ENCODE measurements at places on chromosomes 11 and 22.

DNA sequence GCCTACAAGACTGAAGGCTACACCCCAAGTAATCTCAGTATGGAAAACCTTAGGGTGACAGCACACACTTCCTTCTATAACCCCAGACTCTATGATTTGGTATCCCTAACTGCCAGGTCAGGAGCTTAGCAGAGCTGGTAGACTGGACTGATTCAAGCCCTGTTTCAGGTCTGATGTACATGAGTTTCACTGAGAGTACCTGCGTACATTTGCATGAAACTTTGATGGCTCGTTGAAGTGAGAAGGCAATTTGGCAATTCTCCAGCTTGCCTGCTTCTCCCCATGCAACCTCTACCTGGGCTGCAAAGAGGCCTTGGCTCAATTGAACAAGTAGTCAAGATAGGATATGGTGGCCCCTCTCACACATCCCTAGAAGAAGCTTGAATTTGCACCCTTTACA lies 10.2 kb downstream of the FIBIN start:
- DNase-seq = peak; percentile 69

GRCh38 chr11:111730871-111731591 lies 35.2 kb downstream of the PPP2R1B start:
- DNase-seq = no peak

GRCh38 chr22:44735518-44736428 lies 16.6 kb upstream of the ARHGAP8 start:
- no peak for DNase-seq

DNA sequence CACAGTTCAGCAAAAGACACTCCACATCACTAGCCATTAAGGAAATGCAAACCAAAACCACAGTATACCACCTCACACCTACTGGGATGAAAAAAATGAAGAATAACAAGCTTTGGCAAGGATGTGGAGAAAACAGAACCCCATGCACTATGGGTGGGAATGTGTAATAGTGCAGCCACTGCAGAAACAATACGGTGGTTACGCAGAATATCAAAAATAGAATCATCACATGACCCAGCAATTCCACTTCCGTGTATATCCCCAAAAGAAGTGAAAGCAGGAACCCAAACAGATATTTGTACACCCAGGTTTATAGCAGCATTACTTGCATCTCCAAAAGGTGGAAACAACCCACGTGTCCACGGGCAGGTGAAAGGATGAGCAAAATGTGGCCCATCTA lies 20.8 kb downstream of the CARS1 start:
- no peak for DNase-seq

GRCh38 chr11:75301601-75302345 lies 49.7 kb downstream of the ARRB1 start:
- DNase-seq = no peak

GRCh38 chr11:69201066-69201365 lies 45.3 kb downstream of the SMIM38 start:
- no peak for DNase-seq

DNA sequence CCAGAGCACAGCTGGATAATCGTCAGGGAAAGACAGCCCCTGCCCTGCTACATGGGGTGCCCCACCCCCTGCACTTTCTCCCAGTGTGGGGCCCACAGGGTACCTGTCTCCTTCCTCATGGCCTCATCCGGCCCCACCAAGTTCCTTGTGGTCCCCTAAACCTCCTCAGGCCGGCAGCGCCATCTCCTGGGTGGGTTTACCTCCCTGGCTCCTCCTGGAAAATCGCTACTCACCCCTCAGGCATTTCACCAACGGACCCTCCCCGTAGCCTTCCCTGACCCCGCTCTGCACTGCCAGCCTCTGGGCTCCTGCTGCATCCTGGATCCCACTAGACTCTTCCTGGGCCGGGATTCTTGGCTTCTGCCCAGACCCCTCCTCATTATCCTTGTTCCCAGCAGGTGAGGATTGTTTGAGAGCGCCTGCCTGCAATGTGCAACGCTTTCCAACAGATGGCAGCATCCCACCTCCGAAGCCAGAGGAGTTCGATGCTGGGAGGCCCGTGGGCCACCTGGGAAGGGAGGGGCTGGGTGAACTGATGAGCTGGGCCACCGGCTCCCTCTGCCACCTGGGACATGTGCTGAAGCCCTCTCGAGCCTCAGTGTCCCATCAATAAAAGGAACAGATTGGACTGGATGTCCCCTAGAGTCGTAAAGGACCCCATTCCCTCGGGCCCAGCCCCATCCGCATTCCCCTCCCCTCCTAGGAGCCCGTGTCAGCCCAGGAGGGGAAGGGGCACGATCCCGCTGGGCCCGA lies 44.2 kb upstream of the TTLL12 start:
- no peak for DNase-seq

DNA sequence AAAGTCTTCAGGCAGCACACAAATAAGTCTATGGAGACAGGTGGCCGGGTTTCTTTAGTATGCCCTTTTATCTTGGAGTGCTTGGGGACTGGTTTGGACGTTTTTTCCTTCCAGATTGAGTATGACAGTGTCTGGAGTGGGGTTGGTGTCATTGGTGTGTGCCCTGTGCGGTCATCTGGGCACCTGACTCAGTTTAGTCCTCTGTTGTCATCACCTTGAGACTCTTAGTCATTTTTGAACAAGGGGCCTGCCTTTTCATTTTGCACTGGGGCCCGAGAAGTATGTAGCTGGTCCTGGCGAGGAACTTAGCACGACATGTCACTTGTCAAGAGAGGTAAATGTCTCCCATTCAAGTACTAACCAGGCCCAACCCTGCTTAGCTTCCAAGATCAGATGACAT lies 27.2 kb upstream of the MYO18B start:
- no peak for DNase-seq

DNA sequence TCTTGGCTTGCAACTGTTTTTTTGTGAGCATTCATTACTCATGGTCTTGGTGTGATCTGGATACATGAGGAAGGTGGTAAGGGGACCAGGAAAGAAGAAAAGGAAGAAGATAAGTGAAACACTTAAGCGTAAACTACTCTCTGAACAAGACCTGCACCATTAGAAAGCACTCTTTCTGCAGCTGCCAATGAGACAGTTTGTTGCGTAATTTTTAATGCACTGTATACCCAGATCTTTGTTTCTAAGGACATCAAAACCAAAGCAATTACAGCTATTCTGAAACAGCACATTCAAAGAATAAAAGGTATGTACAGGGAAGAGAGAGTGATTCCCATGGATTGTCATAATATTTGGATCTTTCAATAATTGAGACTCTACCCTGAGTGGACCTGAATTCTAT lies 147.4 kb downstream of the BLID start:
- no peak for DNase-seq

DNA sequence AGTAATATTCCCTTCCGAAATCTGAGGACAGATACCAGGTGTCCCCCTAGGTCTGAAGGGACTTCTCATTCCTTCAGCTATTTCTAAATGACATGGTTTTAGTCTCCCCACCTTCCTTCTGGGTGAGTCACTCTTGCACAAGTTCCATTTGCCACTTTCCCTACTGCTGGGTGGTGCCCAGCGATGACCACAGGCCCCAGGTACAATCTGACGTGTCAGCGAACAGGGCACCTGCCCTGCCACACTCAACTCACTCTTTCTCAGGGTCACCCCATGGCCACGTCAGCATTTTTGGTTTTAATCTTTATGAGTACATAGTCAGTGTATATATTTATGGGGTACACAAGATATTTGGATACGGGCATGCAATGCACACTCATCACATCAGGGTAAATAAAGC lies 17.2 kb downstream of the POU2AF1 start:
- DNase-seq = no peak

GRCh38 chr11:108536783-108537182 lies 38.6 kb upstream of the POGLUT3 start:
- DNase-seq = peak; percentile 34

GRCh38 chr11:132072044-132072857 lies 701.8 kb downstream of the NTM start:
- DNase-seq = peak; percentile 84

DNA sequence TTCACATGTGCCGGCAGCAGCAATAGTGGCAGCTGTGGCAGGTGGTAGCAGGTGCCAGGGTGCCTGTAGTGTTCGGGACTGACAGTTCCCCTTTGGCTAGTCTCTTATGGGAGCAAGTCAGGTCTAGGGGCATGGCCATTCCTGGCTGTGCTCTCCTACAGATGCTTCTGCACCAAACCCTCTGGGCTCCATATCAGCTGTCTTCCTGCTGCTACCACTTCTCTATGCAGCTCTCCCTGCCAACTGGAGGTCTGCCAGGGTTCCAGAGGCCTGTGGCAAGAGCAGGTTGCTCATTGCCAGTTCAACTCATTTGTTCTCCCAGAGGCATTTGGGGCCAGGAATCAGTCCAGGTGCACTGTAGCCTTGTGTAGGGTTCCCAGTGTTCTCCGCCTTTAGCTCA lies 473.7 kb downstream of the JRKL start:
- DNase-seq = no peak

- no peak for DNase-seq
Observed at GRCh38 chr11:44976576-44976975, 25.9 kb upstream of the TP53I11 start.

DNA sequence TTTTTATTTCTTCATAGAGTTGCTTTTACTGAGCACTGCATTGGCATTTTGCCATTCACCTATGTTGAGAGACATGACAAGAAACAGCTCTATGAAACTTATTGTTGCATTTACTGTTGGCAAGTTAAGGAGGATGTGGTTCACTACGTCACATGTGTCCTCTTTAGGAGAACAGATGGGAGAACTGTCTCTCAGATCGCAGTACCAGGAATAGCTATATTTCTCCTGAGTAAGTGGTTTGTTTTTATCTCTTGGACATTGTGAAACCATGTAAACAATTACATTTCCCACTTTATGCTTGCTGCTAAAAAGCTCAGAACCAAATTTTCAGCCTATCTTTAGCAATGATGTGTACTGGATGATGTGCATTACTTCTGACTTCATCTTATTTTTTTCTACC lies 34.8 kb upstream of the PSMA1 start:
- DNase-seq = no peak

- no peak for DNase-seq
Observed at GRCh38 chr22:47002692-47003091, 240.2 kb downstream of the TBC1D22A start.

- DNase-seq = no peak
Observed at GRCh38 chr11:1640076-1640946, 10.7 kb downstream of the KRTAP5-5 start.

- no peak for DNase-seq
Observed at GRCh38 chr22:40235308-40235707, 57.6 kb downstream of the TNRC6B start.

DNA sequence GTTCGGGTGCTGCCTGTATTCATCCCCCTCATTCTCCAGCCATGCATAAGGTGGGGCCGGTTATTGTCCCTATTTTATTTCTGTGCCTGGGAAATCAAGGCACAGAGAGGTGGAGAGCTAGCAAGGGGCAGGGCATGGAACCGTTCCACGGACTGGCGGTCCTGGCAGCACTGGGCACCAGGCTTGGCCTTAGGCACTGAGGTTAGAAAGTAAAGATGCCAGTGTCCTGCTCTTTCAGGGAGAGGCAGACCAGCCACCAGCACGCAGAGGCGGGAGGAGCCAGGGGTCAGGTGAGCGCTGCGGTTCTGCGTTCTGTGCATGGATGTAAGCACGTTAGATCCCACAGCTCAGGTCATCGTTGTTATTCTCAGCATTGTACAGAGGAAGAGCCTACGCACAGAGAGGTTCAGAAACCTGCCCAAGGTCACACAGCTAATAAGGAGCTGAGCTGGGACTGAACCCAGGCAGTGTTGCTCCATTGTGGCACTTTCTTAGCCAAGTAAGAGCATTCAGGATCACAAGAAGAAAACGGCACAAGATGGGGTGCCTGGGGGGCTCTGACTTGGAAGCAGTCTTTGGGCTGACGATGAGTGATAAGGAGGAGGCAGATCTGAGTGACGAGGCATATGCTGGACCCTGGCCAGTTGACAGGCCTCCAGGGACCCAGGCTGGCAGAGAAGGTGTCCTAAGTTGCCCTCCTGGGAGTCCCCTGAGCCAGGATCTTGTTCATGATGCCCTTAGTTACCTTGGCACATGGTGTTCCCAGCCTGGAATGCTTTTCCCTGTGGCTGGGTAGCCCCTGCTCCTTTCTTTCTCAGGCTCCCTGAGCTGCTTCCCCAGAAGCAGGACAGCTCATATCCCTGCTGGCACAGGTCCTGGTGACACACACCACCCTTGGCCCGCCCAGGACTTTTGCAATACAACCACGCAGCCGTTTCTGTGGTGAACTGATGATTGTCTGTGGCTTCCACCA lies 41.1 kb downstream of the OSBPL5 start:
- peak; percentile 71 for DNase-seq
